ENCODE measurements at places on chromosomes 11 and 22.

DNA sequence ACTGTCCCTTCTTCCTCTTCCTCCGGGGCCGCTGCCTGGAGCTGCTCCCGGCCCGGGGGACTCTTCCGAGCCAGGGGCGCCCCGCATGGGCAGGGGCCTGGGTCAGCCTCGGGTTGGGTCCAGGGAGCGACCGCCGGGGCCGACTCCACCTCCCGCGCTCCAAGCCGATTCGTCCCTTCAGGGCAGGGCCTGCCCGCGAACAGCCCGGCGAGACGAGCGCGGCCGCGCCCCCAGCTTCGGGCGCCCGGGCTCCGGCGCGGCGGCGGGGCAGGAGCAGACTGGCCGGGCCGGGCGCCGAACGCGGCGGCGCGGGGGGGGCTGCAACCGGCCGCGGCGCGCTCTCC lies at the start of gene LARGE1:
TSS of gene LARGE1 (minus strand) at position 280 of the 344 bp plus-strand sequence.
- DNase-seq, result peak; percentile 41

DNA sequence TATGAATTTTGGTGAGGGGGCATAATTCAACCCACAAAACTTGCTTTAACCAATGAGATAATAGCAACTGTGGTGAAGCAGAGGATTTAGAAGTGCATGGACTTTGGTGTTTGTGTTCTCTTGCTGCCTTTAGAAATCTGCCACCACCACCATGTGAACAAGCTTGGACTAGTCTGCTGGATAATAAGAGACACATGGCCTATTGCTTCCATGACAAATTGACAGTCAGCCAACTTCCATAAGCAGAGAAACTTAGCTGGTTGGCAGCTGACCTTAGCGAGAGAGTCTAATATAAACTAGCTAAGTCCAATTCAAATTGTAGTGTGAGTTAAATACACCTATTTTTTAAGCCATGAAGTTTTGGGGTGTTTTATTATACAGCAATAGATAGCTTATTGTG lies 482.1 kb upstream of the ANO5 start:
- no peak for DNase-seq

- no peak for DNase-seq
Observed at GRCh38 chr11:57095417-57095816, 86.3 kb upstream of the LRRC55 start.

DNA sequence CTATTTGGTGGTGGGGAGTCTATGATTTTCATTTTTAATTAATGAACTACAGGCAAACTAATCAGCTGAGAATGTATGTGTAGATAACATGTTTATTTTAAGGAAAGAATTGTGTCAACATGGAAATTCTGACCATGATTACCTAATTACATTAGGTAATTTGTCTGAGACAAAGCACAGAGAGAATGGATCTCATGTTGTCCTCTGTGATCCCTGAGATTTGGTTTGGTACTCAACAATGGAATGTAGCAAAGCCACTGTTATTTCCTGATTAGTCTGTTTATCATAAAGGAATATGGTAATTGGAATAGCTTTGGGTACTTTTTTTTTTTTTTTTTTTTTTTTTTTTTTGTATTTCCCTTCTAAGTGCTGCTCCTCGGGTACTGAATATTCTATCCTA lies 718.8 kb upstream of the ARHGAP42 start:
- DNase-seq, result no peak

- DNase-seq, result no peak
Observed at GRCh38 chr11:119854521-119854920, 125.5 kb upstream of the NECTIN1 start.

- DNase-seq, result no peak
Observed at GRCh38 chr11:114826910-114827442, 148.6 kb downstream of the NXPE2 start.

DNA sequence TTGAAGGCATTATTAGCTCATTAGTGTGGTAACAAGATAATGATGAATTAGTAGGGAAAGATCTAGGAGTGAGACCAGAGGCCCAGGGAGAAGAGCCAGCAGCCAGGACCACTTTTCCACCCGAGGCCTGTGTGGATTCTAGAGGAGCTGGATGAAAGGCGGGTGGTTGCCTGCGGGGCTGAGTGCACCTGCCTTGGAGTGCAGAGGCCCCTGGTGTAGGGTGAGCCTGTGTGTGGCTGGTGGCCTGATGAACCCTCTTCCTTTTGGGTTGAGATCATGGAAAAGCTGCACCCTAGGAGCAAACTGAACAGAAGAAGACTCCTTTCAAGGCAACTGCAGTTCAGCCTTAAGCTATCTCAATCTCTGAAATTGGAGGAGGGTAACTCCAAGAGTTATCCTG lies 5.9 kb upstream of the TP53AIP1 start:
- DNase-seq, result no peak

- DNase-seq, result no peak
Observed at GRCh38 chr11:57155838-57156607, 25.7 kb upstream of the LRRC55 start.

- DNase-seq, result no peak
Observed at GRCh38 chr11:77027275-77027674, 6.9 kb upstream of the B3GNT6 start.

- no peak for DNase-seq
Observed at GRCh38 chr11:116962108-116962507, 124.7 kb upstream of the APOA1 start.

DNA sequence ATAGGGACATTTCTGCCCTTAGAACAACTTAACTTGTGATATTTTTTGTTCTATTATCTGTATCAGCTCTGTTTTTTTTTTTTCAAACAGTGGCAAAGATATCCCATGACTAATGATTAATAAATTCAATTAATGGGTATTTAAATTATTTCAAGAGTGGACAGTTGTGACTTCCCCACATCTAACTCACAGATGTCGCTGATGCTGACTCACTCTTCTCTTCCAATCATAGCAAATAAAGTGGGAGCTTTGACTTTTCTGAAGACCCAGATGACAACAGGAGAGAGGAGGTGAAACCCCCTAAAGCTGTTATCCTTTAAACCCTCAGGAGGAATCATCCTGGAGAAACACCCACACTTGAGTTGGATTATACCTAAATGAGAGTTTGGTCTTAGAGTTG lies 27.1 kb downstream of the GGTLC2 start:
- DNase-seq, result no peak

DNA sequence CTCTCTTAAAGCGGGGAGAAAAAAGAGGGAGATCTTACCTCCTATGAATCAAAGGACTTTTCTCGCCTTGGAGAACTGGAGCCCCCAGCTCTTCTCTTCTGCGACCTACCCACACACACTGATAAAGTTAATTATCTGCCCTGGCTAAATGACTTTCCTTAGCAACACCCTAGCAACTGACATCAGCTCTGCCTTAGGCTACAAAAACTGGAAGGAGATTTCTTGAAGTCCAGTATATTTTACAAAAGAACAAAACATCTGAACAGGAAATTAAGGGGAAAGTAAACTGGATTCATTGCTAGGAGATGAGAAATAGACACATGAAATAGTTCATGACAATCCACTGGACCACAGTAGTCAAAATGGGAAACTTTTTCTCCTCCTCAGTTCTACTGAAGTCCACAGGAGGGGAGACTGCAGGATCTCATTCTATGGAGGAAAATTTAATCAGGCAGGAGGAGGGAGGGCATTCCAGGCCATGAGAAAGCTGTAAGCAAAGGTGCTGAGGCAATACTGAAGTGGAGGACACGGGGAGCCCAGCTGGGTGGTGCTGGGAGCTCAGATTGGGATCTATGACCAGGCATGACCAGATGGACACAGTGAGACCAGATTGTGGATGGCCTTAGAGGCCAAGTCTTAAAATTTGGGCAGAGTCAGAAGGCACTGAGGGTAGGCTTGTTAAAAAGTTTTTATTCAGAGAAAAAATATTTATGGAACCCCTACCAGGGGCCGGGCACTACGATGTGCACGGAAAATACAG lies 3.7 kb upstream of the SPON1 start:
- no peak for DNase-seq

DNA sequence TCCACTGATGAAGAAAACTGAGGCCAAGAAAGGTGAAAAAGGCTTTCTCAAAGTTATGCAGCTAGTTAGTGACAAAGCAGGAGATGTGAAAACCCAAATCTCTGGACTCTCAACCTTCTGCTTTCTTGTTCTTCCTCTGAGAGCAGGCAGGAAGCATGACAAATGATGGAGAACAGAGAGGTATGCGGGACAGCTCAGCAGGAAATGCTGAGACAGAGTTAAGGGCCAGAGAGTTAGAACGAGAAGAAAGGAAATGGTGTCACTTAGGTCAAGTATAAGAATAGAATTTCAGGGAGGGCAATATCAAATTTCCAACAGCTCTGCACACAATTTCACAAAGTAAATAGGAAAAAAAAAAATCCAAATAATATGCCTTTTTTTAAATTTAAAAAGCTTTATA lies 67.6 kb upstream of the ARHGAP42 start:
- DNase-seq, result no peak
